ENCODE measurements at places on chromosomes 12 and 14.

GRCh38 chr12:5506821-5507231 is 74.9 kb downstream of the NTF3 start:
- no peak for DNase-seq

DNA sequence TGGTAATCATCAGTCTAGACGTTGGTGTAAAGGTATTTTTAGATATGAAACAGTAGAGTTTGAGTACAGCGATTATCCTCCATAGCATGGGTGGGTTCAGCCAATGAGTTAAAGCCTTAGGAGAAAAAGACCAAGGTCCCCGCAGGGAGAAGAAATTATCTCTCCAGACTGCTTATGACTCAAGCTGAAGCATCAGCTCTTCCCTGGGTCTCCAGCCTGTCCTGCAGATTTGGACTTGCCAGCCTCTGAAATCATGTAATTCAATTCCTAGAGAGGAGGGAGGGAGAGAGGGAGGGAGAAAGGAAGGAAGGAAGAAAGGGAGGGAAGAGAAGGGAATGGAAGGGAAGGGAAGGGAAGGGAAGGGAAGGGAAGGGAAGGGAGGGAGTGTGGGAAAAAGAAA is 12.0 kb upstream of the DTX1 start:
- DNase-seq = no peak

DNA sequence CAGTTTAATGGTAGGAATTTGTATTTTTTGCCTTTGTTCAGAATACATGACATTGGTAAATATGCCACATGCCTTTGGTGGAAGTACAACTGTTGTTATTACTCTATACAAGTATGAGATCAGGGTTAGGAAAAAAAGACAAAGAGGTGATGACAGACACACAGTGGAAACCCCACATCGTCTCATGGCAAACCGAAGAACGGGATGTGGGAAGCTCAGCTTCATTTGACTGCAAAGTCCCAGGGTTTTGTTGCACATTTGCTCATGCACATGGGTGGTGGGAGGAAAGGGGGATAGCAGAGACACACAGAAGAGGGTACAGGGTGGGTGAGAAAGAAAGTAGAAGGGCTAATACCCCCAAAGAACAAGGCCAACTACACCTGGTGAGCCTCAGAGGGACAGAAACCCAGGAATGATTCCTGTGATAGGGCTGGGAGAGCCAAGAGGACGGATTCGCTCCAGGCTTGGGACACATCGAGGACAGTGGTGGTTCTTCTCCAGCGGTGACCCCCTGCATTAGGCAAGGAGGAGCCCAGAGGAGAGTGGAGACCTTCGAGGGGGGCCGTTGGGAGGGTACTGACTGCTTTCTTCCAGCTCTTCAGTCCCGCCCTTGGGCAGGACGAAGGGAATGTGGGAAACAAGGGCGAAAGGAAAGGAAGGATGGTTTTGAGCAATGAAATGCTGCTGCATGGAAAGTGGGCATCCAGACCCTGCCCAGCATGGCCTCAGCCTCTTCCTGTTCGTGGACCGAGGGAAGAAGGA is 8.1 kb downstream of the VAMP1 start:
- DNase-seq = peak; percentile 3

DNA sequence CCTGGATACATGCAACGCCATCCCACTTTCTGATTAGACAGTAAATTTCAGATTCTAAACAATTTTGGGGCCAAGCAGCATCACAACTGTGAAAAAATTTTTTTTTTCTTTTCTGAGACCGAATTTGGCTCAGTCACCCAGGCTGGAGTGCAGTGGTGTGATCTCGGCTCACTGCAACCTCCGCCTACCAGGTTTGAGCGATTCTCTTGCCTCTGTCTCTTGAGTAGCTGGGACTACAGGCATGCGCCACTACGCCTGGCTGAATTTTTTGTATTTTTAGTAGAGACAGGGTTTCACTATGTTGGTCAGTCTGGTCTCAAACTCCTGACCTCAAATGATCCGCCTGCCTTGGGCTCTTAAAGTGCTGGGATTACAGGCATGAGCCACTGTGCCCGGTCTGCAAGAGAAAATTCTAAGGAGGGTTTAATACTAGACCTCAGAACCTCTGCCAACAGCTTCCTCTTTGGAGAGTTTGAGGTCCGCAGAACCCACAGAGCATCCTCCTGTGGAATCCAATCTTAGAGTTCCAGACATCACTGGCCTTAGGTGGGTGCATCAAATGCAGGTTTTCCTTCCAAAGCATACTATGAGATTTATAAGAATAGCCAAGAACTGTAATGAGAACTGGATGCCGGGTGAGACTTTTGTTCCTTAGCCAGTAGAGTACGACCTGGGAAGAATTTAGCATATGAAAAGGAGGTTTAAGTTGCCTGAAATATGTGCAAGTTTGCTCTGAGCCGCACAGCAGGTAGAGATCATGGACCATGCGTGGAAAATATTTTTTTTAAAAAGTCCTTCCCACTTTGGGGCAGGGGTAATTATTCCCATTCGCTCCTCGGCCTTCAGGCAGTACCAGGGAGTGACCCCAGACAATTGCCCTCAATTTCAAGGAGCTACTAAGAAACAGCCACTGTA is 7.8 kb upstream of the PHC1 start:
- DNase-seq = no peak

DNA sequence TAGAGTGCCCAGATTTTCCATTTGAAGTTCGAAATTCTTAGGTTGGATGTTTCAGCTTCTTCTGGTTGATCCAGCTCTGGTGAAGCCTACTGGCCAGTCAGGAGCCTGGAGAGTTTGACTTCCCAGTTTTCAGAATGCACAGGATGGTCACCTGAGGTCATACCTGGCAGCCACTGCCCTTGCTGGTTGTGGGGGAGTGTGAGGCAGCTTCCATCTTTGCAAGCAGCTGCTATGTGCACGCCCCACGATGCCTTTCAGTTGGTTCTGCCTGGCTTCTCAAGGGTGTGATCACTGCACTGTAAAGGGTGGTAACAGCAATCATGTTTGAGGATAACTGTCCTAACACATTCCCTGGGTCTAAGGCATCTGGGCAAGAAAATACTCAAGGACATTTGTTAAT is 15.4 kb downstream of the CCDC92 start:
- DNase-seq = no peak

GRCh38 chr14:69483765-69484443 is 624 bp upstream of the PLEKHD1 start:
- DNase-seq = peak; percentile 64

- DNase-seq = no peak
Measured at GRCh38 chr14:63326840-63327239, 8.1 kb upstream of the GPHB5 start.

- DNase-seq = no peak
Measured at GRCh38 chr12:123133701-123134100, 17.2 kb downstream of the PITPNM2 start.

DNA sequence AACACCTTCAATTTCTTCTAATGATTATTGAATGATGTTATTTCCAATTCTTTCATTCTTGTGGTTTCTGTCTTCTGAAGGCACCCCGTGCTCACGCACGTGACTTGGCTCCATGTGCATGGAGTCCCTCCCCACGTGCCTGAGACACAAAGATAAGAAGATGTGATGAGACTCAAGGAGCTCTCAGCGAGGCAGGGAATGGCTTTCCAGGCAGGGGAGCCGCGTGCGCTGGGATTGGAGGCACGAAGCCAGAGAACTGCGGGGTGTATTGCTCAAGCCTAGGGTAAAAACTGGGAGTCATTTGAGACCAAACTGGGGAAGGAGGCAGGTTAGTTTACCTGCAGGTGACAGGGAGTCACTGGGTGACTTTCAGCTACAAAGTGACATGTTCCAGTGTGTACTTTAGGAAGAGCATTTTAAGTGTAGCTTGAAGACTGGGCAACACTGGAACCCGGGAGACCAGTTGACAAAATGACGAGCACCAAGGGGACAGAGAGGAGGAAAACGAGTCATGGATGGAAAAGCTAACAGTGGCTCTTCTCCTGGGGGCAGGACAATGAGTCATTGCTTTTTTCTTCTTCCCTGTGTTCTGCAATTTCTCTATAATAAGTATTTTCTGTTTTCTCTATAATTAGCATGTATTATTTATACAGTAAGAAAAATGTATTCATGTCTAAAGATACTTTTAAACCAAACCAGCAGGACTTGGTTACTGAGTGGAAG is 311.7 kb upstream of the FKBP4 start:
- DNase-seq = no peak

DNA sequence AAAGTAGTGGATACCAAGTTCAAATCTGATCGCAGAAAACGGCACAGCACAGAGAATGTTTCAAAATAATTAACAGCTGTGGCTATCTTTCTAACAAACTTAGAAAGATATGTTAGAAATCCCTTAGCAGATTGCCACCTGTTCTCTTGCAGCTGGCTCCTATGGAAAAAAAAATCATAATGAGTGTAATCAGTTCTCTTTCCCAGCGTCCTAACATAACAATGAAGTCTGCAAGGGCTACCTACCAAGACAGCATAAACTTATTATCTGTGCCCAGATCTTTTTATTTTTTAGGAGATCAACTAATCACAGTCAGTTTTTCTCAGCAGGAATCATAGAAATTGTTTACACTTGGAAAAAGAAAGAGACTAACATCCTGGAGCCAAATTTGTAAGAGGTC is 358.6 kb upstream of the FOXG1 start:
- no peak for DNase-seq

DNA sequence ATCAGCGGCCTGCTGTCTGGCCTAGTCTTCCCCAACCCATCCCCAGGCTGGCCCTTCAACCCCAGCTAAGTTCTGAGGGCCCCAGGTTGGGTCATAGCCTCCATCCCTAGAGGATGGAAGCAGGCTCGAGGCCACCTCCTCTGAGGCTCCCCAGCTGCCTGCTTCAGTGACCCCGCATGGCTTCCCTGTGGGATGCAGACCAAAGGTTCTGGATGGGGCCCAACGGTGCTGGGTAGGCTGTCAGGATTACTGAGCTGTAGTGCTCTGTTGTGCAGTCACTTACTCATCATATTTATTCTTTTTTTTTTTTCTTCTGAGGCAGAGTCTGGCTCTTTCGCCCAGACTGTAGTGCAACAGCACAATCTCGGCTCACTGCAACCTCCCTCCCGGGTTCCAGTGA is 92.0 kb downstream of the IRF2BPL start:
- no peak for DNase-seq

DNA sequence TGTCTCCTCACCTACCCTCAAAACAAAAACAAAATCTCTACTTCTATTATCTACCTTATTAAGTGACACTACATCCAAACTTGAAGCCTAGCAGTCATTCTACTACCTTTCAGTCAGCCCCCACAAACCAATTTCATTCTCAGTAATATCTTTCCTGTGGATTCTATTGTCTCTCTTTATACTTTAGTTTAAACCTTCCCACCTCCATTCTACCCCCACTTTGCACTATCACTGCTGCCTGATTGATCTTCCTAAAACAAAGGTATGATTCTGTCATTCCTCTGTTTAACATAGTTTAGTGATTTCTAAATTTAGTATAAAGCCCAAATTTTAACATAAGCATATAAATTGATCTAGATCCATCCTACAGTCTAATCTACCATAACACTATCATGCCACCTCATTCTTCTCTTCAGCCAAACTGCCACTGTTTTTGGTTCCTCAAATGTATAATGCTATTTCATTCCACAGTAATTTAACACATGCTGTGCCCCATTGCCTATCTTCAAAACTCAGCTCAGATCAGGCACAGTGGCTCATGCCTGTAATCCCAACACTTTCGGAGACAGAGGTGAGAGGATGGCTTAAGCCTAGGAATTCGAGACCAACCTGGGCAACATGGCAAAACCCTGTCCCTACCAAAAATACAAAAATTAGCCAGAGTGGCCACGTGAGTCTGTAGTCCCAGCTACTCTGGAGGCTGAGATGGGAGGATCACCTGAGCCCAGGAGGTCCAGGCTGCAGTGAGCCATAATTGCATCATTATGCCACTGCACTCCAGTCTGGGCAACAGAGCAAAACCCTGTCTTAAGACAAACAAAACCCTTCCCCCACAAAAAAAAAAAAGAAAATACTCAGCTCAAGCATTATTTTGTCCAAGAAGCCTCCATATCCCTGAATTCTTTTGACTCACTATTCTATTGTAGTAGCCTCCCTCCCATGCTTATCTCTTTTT is 3.1 kb upstream of the STRN3 start:
- DNase-seq = no peak

- DNase-seq = no peak
Measured at GRCh38 chr12:59643550-59643949, 47.7 kb downstream of the SLC16A7 start.

GRCh38 chr12:104938371-104938770 is 19.7 kb downstream of the SLC41A2 start:
- DNase-seq = no peak

GRCh38 chr14:101466456-101467180 is 94.7 kb upstream of the DIO3 start:
- DNase-seq = no peak

GRCh38 chr12:87274594-87275245 is 754.5 kb downstream of the C12orf50 start:
- no peak for DNase-seq

- no peak for DNase-seq
Measured at GRCh38 chr12:10722502-10722904, 620 bp downstream of the YBX3 start.

All from WTC11 (cell line).